ENCODE measurements at places on chromosomes 5 and 9.

GRCh38 chr5:155250596-155250995, 237.0 kb downstream of the KIF4B start:
- no peak for DNase-seq

- DNase-seq: no peak
Observed at GRCh38 chr5:108297042-108297601, 84.8 kb downstream of the FBXL17 start.

GRCh38 chr9:90870621-90871326, 69.2 kb downstream of the SYK start:
- DNase-seq: peak; percentile 74

- DNase-seq: no peak
Observed at GRCh38 chr5:16869821-16870796, 66.0 kb downstream of the MYO10 start.

DNA sequence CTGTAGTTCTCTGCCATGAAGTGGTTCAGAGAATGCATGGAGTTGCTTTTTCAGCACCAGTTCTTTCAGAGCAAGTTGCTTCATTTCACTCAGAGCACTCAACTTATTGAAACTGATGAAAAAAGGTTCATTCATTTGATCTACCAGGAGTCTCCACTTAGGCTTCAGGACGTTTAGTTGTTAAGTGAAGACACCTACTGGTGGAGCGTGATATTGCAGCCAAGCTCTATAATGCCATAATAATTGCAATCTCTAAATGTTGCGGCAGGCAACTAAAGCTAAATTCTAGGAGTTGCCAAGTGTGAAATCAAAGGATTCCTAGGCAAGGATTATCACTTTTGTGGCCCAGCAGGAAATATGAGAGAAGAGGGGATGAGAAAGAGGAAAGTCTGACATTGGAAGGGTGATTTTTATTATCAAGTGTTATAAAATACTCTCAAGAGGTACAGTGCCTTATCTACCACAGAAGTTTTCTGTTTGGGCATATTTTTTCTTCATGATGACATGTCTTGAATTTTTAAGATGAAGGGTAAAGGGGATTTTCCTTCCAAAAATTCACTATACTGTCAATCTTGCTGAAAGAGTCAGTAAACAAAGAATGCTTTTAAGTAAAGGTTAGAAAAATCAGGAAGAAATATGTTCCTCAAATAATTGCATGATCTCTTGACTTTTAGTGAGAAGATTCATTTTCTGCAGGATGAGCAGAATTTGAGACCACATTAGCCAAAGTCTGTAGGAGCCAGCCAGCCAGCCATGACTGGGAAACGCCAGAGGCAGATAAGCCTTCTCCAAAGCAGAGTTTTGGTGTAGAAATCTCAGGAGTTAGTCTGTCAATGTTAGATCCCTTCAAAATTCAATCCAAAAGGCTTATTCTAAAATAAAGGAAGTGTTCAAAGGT, 83.4 kb downstream of the SH3PXD2B start:
- peak; percentile 65 for DNase-seq

DNA sequence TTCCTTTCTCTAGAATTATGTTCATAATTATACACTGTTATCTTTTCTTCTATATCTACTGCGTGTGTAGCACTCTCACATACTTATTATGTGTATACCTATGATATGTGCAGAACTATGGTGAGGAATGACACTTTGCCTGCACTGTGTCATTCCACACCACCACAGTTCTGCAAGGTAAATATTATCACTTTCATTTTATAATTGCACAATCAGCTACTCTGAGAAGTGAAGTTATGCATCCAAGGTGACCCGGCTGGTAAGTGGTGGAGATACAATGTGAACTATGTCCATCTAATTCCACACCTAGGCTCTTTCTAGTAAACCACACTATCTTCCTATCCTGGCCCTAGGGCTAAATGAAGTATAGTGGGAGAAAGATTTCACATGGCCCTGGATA, 170.1 kb upstream of the ATP10B start:
- DNase-seq: peak; percentile 11

DNA sequence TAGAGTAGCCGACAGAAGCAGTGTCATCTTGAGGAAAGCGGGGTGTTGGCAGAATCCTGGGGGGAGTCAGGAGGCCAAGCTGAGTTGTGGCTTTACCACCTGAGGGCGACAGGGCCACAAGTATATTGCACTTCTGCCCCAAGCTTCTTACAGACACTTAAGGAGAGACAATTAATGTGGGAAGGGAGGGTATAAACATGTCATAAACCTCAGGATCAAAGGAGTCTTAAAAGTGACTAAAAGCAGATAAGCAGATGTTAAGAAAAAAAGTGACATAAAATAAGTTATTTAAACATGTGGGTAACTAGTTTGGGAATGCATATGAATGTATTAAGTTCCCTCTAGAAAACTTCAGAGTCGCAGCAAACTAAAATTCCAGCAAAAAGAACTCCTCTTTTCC, 63.9 kb downstream of the ERAP1 start:
- peak; percentile 73 for DNase-seq

DNA sequence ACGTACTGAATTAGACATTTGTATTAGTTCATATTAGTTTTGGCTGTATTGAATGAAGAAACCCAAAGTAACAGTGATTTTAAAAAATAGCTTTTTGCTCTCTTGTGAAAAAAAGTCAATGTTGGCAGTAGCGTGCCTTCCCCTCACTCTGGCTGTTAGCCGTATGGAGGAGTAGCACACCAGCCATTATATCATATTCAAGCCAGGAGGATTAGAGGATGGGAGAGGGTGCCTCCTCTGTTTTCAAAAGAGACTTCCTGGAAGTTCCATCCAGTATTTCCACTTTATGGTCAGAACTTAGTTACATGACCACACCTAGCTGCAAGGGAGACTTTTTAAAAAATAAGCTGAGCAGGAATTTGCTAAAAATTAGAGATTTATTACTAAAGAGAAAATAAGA, 41.2 kb downstream of the GPR21 start:
- DNase-seq: no peak

DNA sequence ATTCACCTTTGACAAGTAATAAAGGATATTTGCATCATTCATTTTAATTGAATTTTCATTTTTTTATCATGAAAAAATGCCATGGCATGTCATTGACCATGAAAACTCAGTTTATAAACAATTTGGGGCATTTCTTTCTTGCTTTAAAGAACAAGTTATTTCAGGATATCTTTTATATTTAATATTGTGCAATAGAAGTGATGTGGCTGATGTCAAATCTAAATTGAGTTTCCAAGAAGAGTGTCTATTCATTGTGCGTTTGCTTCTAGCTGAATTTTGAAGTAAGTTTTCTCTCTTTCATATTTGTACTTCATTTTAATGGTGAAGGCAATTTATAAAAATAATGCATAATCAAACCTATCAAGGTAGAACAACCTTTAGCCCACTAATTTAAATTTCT, 30.5 kb downstream of the MACIR start:
- no peak for DNase-seq

- DNase-seq: no peak
Observed at GRCh38 chr9:113184539-113184938, 33.7 kb downstream of the SLC31A2 start.

GRCh38 chr9:106701611-106702010, 161.4 kb upstream of the ZNF462 start:
- no peak for DNase-seq

GRCh38 chr5:93394301-93394700, 186.7 kb downstream of the NR2F1-AS1 start:
- no peak for DNase-seq

GRCh38 chr5:36417668-36418067, 116.0 kb upstream of the RANBP3L start:
- DNase-seq: no peak

GRCh38 chr5:173453167-173453566, 125.0 kb upstream of the STC2 start:
- DNase-seq: no peak

DNA sequence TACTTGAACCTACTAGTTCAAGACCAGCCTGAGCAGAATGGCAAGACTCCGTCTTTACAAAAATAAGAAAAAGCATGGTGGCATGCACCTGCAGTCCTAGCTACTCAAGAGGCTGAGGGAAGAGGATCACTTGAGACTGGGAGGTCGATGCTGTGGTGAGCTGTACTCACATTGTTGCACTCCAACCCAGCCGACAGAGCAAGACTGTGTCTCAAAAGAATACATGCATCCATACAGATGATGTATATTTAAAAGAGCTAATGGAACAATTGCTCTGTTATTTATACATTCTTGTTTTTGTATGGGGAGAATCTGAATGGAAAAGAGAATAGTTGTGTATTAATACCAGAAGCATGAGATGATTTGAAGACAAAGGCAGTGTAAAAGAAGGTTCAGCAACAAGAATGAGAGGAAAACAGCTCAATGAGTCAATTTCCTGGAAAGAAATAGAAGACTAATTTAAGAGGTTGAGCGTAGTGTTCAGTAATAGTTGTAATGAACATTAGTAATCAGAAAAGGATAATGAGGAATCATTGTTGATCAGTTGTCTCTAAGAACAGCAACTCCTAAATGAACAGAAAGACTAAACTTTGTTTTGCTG, 1.9 kb upstream of the LRRC70 start:
- no peak for DNase-seq

DNA sequence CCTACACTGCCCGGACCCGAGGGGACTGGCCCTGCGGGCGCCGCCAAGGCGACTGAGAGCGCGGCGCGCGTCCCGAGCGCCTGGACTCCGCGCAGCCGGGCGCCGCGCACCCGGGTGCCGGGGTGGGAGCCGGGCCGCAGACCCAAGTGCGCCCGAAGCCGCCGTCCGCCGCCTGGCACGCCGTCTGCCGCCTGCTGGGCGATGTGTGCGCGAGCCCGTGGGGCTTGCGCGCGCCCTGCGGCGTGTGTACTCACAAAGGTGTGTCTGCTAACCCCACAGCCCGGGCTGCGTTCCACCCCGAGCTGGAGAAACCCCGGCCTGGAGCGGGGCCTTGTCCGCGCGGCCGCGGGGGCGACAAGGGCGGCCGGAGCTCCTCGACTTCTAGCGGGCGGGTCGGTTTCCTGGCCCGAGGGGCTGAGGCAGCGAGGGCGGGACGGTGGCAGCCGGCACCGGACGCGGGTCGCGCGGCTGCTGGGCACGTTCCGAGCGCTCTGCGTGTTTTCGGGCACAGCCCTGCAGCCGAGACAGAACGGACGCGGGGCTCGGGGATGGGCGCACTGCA, 1.1 kb upstream of the ZSWIM6 start:
- peak; percentile 75 for DNase-seq

DNA sequence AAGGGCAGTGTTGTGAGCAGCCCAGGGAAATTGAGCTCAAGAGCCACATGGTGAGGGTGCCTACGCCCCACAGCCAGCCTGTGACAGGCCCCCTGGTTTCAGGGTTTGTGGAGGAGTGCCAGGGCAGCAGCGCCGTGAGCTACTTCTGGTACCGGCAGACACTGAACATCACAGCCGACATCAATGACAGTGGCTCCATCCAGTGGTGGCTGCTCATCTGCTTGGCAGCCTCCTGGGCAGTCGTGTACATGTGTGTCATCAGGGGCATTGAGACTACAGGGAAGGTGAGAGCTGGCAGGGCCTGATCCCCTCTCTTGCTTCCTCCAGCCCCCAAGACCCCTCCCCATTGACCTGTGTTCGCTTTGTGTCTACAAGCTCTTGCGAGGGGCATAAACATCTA, 10.2 kb downstream of the SLC6A18 start:
- peak; percentile 38 for DNase-seq

All from OCI-M1 (cell line).